ENCODE measurements at places on chromosomes 6 and 20.

GRCh38 chr20:50727792-50728485 lies 3.4 kb upstream of the PARD6B start:
- DNase-seq = no peak

DNA sequence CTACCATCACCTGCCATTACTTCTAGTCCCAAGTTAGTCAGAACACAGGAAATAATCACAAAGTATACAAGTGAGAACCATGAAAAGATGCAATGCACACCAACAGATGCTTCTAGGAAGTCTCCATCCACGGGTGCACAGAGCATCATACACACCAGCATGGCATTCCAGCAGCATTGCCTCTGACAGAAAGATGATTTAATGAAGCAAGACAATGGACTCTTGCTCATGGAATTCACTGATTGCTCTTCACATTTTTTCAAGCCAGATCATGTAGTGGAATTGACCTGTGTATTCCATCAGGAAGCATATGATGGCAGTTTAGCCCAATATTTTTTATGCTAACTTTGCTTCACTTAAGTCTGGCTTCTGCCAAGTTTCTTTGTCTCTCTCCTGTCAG lies 406.3 kb upstream of the RGS17 start:
- DNase-seq = no peak

DNA sequence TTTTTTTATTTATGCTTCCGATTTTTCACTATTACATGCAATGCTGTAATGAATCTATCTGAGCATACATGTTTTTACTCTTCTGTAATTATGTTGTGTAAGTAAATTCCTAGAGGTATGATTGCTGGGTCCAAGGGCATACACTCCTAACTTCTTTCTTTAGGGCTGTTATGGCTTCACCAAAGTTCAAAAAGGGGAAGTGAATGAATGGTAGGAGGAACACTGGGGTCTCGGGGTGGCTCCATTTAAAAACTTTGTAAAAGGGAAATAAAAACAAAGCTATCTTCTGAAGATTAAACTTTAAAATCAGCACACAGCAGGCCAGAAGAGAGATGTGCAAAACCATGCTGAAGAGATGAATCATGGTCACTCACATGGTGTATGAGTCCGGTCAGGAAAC lies 289.1 kb upstream of the SUPT3H start:
- no peak for DNase-seq

DNA sequence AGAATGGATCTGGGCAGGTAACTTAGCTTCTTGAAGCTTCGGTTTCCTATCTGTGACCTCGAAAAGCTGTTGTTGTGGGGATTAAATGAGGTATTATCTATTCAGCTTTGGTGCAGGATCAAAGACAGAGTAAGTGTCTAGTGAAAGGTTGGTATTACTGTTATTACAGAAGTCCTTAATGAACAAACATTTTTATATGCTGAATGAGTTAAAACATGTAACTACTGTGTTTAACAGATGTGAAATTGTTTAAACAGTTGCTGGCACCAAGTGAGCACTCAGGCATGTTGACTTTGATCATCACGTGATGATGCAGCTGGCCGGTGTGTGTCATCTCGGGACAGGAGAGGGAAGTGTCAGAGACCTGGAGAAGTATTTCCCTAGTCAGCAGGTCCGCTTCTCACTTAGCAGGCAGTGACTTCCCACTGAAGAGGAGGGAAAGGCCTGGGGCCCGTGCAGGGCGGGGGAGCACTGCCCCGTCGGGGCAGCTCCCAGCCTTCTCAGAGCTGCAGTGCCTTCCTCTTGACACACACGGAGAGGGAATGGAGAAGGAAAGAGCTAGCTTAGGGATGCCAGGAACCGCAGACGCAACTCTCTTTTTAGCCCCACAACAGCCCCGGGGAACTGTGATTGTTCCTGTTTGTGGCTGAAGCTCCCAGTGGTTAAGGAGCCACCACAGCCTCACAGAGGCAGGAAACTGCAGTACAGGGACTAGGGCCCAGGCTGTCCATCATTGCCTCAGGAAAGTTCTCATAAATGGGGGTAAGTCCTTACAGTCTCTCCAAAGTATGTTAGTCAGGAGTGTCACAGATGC lies 18.0 kb downstream of the TUBB2A start:
- DNase-seq = no peak

GRCh38 chr6:120869397-120869796 lies 464.9 kb downstream of the TBC1D32 start:
- DNase-seq = no peak

DNA sequence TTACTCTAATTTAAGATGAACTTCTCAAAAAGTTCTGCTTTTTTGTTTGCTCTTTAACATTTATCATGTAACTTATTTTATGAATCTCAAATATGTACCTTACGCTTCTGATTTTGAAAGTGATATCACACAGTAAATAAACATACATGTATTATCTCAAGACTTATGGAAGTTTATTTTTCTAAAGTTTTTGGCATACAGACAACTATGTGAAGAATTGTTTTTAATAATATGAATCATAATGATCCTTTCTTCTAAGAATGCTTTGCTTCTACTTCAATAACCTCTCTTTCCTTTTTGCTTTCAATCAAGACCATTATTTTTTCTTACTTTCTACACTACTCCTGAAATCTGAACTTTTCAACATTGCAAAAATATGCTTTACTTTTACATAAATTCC lies 816.4 kb downstream of the EYS start:
- no peak for DNase-seq
